ENCODE measurements at places on chromosomes 3 and 15.

DNA sequence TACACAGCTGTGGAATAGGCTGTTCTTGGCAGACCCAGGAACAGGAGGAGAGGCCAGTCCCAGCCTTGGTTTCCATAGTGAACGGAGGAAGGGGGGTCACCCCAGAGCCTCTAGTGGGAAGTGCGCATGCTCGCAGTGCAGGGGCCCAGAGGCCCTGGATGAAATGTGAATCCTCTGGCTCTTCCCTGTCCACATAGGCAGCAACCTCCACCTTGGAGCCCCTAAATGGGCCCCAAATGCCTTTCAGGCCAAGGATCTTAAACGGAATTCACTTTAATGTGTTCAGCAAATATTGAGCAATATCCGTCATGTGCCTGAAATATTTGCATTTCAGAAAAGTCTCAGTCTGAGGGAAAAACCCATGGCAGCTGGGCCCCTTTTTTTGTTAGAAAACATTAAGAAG is 3.3 kb upstream of the NDN start:
- no peaks in the 10 kb centered on the region for H3K36me3 ChIP-seq
- no peak for DNase-seq
- no peak overlapping the region for H3K27ac ChIP-seq
- no peak overlapping the region for H3K4me3 ChIP-seq
- peaks cover 4% of the 10 kb centered on the region for H3K27me3 ChIP-seq

DNA sequence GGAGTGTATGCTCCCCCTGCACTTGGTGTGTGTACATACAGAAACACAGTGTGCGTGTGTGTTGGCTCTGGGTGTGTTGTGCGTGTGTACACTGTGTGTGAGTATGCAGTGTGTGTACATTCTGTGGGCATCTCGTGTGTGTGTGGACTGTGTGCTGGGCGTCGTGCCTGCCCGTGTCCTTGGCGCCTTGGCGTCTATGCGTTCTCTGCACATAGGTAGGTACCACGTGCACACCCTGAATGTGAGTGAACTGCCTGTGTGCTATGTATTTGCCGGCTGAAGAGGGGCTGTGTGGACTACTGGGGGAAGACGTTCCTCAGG is 481 bp upstream of the ECE2 start:
- no peaks in the 10 kb centered on the region for H3K36me3 ChIP-seq
- no peaks in the 10 kb centered on the region for H3K4me1 ChIP-seq
- peaks cover 54% of the 10 kb centered on the region for H3K27me3 ChIP-seq
- DNase-seq = no peak
- no peak overlapping the region for H3K4me3 ChIP-seq

DNA sequence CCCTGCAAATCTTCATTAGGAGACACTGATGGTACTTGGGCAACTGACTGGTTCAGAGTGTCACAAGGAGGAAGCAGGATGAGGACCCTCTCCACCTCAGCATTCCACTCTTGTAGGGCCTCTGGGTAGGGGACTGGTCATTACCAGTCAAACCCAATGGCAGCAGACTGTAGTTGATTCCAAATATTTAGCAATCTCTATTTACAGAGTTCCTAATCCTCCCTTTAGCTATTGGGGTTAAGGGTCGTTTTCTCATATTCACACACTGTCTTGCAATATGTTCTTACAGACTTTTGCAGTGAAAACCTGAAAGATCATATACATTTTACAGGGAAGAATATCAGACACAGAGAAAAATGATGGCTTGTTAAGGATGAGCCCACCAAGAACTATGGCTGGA is 397.7 kb downstream of the GAP43 start:
- no peak overlapping the region for H3K4me3 ChIP-seq
- H3K27me3 ChIP-seq = no peaks in the 10 kb centered on the region
- H3K36me3 ChIP-seq = no peaks in the 10 kb centered on the region
- DNase-seq = no peak
- H3K4me1 ChIP-seq = no peaks in the 10 kb centered on the region

- no peaks in the 10 kb centered on the region for H3K36me3 ChIP-seq
- H3K4me1 ChIP-seq = no peaks in the 10 kb centered on the region
- no peak for DNase-seq
- no peak overlapping the region for H3K4me3 ChIP-seq
Observed at GRCh38 chr3:123801474-123801873, 82.7 kb downstream of the MYLK start.

DNA sequence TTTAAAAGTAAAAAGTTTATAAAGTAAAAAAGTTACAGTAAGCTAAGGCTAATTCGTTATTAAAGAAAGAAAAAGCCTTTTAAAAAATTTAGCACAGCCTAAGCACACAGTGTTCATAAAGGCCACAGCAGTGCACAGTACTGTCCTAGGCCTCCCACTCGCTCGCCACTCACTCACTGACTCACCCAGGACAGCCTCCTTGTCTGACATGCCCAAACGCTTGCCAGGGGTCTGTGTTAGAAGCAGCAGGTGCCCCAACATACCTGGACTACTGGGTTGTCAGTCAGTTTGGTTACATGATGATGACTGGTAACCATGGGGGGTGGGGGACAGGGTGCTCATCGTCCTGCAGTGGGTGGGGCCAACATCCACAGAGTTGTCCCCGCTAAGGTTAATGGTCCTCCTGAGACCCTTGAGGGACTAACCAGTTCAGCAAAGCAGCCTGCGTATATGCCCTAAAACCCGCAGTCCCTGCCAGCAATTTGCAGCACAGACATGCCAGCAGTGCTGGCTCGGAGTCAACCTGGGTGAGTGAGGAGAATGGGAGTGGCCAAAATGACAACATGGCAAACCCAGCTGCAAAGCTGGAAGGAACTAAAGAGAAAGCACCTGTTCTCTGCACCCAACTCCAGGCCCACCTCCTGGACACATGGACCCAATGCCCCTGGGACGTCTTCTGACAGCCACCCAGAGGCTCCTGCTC is 49.2 kb downstream of the CYFIP1 start:
- H3K36me3 ChIP-seq = no peaks in the 10 kb centered on the region
- no peaks in the 10 kb centered on the region for H3K27me3 ChIP-seq
- no peak overlapping the region for H3K4me3 ChIP-seq
- no peaks in the 10 kb centered on the region for H3K4me1 ChIP-seq
- H3K27ac ChIP-seq = no peak overlapping the region

DNA sequence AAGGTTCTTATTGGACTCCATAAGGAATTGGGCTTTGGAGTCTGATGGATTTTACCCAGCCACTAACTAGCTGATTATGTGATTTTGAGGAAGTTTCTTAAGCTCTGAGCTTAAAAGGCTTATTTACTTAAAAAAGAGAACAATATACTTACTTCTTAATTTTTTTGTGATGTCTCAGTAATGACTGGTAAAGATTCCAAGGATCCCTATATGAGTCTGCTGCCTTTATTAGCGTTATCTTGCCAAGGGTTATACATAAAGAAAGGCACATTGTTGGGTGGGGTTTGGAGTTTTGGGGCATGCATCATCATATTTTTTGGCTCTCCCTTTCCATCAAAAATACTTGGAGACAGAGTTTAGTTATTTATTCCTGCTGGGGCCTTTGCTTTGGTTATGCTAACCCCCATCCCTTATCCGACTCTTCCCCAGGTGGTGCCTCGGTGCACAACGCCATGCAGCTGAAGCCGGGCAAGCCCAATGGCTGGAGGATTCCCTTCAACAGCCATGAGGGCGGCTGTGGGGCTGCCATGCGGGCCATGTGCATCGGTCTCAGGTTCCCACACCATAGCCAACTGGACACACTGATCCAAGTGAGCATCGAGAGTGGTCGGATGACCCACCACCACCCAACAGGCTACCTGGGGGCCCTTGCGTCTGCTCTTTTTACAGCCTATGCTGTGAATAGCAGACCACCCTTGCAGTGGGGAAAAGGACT is 6.7 kb downstream of the ADPRH start:
- H3K4me3 ChIP-seq = no peak overlapping the region
- H3K27ac ChIP-seq = no peak overlapping the region
- H3K4me1 ChIP-seq = peaks cover 27% of the 10 kb centered on the region
- H3K36me3 ChIP-seq = peaks cover 20% of the 10 kb centered on the region
- peaks cover 2% of the 10 kb centered on the region for H3K27me3 ChIP-seq

DNA sequence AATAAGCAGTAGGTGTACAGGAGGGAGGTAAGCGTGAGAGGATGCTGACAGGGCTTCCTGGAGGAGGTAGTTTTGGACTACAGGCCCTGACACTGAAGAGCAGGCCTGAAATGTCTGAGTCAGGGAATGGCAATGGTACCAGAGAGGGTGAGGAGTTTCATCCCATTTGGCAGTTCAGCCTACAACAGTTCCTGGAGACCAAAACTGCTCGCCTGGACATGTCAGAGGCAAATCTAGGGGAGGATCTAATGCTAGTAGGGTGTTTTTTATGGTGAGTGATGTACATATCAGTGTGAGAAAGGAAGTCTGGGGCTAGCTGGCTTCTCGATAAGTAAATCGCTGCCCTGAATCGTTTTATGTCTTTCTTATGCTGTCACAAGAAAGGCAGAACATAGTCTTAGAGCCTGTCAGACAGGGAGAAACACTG is 13.8 kb upstream of the TNFSF10 start:
- no peaks in the 10 kb centered on the region for H3K27me3 ChIP-seq
- no peak for DNase-seq
- H3K27ac ChIP-seq = peak overlapping the region; percentile 81
